ENCODE measurements at places on chromosomes 3 and 15. TPM values are rescaled to one million over a fixed set of nuclear protein-coding genes. Genes with fewer than 3 reads are reported as not detected.

- no peak for DNase-seq
Measured at GRCh38 chr15:49473031-49473430, 50.0 kb downstream of the FGF7 start.

- no peak for DNase-seq
Measured at GRCh38 chr3:180416111-180416594, 185.8 kb upstream of the TTC14 start.

GRCh38 chr15:48627260-48627940, 18.1 kb downstream of the FBN1 start:
- no peak for DNase-seq

The KBTBD13 gene
- polyA plus RNA-seq = 0.07 TPM

Measured in left kidney (tissue), 8 donors.